ENCODE measurements at places on chromosomes 12 and 14. TPM values are rescaled to one million over a fixed set of nuclear protein-coding genes. Genes with fewer than 3 reads are reported as not detected.

DNA sequence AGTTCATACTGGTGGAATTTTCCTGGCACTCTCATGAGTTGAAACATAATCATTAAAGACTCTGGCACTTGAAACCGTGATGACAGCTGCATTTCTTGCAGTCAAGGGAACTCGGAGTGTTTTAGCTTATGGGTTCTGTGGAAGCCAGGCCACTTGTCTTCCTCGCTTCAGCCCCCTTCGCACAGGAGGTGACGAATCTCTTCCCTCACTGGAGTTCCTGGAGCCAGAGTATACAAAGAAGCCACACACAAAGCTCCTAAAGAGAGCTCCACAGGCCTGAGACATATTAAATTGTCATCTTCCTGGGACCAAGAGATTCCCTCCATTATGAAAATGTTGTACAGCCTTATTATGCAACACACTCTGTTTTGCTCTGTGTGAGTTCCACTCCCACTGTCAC, 964.1 kb downstream of the TMEM121 start:
- no peak overlapping the region for H3K4me3 ChIP-seq
- no peaks in the 10 kb centered on the region for H3K4me1 ChIP-seq
- no peak for DNase-seq
- H3K27ac ChIP-seq: no peak overlapping the region
- H3K36me3 ChIP-seq: no peaks in the 10 kb centered on the region
- H3K27me3 ChIP-seq: no peaks in the 10 kb centered on the region

DNA sequence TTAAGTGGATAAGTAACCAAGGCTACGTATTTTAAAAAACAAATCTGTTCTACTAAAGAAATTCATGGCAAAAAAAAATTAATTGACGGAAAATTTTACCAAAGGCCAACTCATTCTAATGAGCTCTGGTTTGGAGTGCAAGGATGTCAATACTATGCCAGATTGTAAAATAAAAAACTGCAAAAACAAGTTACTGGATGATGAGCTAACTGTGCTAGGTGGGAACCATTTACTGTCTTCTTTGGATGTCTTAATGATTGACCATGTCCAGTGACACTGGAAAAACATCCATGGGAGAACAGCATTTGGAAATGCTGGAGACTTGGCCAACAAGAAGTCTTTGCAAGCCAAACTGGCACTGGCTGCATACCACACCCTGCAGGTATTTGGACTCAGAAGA, 41.6 kb downstream of the KITLG start:
- H3K4me3 ChIP-seq: no peak overlapping the region
- no peak for DNase-seq
- no peaks in the 10 kb centered on the region for H3K36me3 ChIP-seq
- no peak overlapping the region for H3K27ac ChIP-seq

The CMA1 gene
- not detected for total RNA-seq

DNA sequence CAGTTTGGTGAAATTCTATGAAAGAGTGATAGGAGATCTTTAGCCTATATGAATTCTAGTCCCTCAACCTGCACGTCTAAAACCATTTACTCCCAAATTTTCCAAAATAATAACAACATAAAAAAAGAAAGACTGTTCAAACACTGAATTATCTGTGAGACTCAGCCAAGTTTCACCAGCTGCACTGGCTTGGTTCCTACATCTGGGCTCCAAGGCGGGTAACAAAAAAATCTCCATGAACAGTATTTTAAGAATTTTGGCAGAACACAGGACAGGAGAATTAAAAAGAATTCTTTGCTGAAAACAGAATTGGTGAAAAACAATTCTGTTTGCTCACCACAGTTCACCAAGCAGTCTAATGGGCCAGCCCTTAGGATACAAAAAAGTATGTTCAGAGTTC, 536.8 kb upstream of the ATP2B1 start:
- no peaks in the 10 kb centered on the region for H3K4me1 ChIP-seq
- H3K27me3 ChIP-seq: no peaks in the 10 kb centered on the region
- H3K4me3 ChIP-seq: no peak overlapping the region
- H3K27ac ChIP-seq: peak overlapping the region; percentile 20
- H3K36me3 ChIP-seq: no peaks in the 10 kb centered on the region
- DNase-seq: no peak

The GLT8D2 gene
- total RNA-seq: 12.6 TPM
